ENCODE measurements at places on chromosomes 1 and 21.

DNA sequence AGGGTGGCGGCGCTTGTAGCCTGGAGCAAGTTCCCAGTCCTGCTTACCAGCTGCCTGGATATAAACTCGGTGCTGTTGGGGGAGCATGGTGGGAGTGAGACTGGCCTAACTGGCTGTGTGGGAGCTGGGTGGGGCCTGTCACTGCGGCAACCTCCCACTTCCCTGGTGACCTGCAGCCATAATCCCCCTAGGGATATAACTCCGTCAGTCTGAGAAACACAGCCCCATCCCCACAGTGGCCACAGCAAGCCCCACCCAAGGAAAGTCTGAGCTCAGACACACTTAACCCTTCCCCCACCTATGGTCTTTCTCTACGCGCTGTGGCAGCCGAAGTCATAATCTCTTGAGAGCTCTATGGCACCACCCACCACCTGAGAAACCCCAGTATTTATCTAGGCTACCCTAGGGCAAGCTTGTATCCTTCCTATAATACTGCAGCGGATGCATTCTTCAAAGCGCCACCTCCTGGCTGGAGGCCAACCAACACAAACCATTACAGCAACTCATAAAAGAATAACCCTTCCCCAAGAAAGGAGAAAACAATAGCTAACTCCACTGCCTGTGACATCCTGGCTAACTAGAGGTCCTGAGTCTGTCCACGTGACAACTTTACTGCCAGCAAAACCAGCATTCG, 57.4 kb downstream of the ZNF648 start:
- DNase-seq: no peak

GRCh38 chr1:208737161-208737560, 493.0 kb upstream of the PLXNA2 start:
- no peak for DNase-seq

DNA sequence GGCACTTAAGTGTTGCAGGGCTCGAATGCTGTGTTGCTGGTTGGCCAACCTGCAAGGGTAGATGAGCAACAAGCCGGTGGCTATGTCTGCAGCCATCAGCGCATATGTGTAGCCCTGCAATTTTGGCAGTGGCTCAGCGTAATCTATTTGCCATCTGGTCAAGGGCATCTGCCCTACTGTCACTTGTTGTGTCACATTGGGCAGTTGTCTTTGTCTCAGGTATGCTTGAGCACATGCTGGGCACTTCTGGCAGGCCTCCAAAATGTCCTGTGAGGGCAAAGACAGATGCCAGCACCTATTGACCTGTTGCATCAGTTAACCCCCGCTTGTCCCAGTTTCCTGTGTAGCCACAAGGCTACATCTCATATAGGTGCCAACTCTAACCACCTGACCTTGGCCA, 111.8 kb downstream of the GDAP2 start:
- DNase-seq: no peak

GRCh38 chr1:81827942-81828341, 27.2 kb downstream of the ADGRL2 start:
- no peak for DNase-seq

DNA sequence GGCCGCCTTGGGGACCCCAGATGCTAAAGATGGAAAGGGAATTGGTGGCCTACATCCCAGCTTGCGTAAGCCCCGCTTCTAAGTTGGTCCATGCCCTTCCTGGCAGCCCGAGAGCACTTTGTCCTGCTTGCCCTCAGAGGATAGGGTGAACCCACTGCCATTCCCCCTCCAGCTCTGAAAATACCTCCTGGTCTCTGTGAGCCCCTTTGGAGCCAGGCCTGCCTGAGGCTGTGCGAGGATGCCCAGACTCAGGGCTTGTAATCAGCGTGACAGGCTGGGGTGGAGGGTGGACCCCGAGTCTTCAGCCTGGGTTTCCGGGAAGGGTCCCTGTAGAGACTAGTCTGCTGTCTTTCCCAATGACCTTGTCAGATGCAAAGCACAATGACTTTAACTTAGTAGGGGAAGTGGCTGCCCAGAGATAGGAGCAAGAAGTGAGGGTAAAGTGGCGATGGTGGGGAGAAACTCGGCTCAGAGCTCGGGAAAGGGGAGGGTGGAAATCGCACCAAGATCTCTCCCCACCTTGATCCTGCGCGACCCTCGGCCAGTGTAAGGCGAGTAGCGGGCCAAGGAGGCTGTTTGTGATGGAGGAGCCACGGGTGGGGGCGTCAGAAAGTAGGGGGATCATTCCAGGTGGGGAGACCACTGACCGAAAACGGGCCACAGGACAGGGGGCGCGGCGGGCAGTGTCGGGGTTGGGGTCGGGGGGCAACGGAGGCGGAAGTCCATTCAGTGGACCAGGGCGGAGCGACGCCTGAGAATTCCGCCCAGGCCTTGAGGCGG, 2.7 kb upstream of the HES3 start:
- DNase-seq: no peak

GRCh38 chr21:29349702-29350101, 51.0 kb downstream of the BACH1 start:
- DNase-seq: no peak

DNA sequence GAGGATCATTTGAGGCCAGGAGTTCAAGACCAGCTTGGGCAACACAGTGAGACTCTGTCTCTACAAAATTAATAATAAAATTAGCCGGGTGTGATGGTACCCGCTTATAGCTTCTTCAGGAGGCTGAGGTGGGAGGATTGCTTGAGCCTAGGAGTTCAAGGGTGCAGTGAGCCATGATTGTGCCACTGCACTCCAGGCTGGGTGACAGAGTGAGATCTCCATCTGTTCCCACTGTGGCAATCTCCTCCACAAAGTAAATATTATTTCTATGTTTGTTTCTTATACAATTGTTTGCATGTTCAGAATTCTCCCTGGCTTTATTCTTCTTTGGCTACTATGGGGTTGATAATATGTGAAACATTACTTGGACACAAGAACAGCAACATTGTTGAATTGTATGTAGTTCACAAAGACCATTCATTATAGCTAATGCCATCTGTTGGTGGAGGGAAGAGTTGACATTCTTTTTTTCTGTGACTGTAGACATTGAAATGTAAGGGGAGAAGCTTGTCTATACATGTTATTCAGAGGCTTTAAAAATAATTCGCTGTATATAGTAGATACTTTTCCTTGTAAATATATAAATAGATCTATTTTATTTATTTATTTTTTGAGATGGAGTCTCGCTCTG, 47.8 kb upstream of the SRSF10 start:
- DNase-seq: no peak

- DNase-seq: no peak
Measured at GRCh38 chr1:64042331-64043100, 160.9 kb upstream of the UBE2U start.

- no peak for DNase-seq
Measured at GRCh38 chr1:161216945-161217712, 2.0 kb downstream of the FCER1G start.

DNA sequence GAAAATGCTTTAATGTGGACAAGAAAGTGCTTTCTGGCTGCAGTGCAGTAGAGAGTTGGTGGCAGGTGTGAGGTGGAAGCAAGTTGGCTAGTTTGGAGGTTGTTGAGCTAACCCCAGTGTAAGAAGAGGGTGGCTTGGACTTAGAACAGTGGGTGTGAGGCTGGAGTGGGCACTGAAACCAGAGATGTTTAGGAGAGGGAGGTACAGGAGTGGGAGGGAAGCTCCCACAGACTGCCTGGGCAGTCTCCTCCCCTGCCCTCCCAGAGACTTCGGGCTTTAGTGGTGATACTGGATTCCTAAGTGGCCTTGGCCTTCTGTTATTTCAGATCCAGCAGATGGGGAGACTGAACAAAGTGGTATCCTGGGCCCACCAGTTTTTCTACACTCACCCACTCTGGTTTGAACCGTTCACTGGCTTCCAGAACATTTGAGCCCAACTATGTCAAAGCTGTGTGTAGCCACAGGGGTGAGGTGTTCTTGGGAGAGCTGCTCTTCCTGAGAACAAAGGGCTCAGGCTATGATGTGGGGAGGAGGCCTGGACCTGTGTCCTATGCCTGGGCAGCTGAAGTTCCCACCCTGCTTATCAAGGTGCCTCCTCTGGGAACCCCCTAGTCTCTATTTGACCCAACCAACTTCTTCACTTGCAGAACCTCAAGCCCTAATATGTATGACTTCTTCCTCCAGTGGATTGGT, 19.9 kb upstream of the CYP4A11 start:
- DNase-seq: no peak

DNA sequence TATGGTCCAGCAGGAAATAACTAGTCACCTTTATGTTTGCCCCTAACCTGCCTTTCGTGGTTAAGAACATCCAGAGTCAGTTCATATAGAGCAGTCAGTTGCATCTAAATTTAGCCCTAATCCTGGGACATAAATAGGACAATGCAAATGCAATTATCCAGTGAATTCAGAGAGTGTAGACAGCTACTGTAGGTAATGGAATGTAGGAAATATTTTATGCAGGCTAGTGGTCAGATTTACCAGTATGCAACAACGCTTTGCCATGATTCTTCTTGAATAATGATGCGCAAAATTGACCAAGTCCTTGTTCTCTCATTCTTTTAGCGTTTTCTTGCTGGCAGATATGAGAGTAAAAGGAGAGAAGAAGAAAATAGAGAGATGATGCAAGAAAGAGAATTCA, 165.4 kb downstream of the LMX1A start:
- no peak for DNase-seq

GRCh38 chr1:200526709-200527612, 93.6 kb downstream of the KIF14 start:
- DNase-seq: no peak

DNA sequence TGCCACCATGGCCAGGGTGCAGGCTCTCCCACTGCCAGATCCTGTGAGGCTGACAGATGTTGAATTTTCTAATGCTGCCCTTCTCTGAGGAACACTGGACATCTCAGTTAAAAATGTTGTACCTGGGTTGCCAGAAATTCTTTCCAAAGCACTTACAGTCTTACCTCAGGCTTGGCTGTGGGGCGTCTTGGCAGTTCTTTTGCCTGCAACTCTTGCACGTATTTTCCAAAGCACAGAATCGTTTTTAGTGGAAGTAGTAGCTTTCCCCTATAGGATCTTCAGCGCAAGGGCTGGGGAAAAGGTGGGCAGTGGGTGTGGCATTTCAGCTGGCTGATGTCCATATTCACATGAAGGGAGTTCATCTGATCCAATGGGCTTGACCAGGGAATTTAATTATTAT, 53.9 kb downstream of the EDN2 start:
- DNase-seq: no peak

DNA sequence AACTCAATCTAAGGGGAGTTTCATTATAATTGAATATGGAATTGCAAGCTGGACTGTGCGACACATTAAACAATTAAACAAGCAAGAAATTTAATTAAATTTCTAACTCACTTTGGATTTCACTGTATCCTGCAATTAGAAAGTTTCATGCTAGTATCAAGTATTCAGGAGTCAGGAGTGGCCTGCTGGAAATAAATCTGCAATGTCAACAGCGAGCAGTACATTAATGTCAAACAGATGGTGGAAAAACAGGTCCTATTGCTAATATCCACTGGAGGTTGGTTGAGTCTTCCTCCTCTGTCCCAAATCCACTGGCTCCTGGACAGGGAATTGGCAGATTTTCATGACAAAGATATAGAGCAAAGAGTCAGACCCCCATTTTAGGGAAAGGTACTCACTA, 237.1 kb downstream of the VAV3 start:
- DNase-seq: no peak

- no peak for DNase-seq
Measured at GRCh38 chr1:86933562-86934377, 19.3 kb downstream of the HS2ST1 start.

DNA sequence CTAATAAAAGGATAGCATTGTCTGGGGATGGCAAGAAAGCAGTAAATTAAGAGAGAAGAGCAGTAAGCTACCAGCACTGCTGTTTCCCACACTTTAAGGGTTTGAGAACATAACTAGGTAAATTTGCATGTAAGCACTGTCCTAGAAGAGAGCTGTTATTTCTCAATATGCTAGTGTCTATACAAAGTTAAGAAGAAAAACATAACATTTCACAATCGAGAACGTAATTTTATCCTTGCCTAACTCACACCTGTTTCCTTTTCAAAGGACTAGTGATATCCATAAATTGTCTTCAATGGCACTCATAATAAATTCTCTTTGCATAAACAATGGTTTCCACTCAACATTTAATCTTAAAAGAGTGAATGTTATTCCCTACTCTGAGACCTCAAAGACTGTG, 576.0 kb downstream of the PTBP2 start:
- DNase-seq: no peak

GRCh38 chr1:40185951-40186864, 25.0 kb downstream of the RLF start:
- DNase-seq: peak; percentile 40

DNA sequence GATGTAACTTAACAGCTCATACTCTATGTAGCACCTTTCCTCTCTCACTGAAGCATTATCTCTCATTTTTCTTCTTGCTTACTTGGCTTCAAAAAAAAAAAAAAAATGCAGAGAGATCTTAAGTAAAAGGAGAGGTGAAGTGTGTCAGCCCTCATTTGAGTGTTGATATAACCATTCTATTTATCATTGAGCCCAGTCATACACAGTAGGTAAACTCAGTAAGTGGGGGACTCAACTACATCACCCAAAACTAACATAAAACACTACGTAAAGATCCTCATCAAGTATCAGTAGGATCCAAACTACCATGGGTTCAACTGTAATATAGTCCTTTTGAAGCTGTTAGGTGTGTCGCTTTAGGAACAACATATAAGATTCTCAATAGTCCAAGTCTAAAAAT, 8.2 kb downstream of the PNRC2 start:
- no peak for DNase-seq

- no peak for DNase-seq
Measured at GRCh38 chr1:25906644-25907300, 553 bp upstream of the STMN1 start.

DNA sequence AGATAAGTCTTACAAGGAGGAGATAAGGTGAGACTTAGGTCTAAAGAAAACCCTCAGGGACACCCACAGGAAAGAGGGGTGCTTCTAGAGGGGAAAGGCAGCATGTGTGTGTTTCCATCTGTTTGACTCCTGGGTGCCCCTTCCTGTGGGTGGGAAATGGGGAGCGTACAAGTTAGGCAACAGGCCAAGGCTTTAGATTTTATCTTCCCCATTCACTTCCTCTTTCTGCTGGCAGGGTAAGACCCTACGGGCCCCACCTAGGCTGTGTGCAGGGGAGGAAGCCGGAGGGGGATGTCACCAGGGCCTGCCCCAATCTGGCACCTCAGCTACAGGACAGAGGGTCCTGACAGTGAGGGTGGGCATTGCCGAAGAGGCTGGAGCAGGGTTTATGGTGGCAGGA, 2.5 kb upstream of the OLIG1 start:
- no peak for DNase-seq

- DNase-seq: no peak
Measured at GRCh38 chr1:215780139-215780538, 213.0 kb downstream of the KCTD3 start.

Data from activated T-cell treated with anti-CD3 and anti-CD28 coated beads for 24 hours (primary cell).